Hematopoietic multipotent progenitor cell (in vitro differentiated cells): ENCODE measurements at places on chromosomes 1 and 21. TPM values are rescaled to one million over a fixed set of nuclear protein-coding genes. Genes with fewer than 3 reads are reported as not detected.

Gene GJC2
- 12.7 TPM for total RNA-seq

Gene DNAH14
- total RNA-seq, result 5.4 TPM

Gene ADAM30
- not detected for total RNA-seq

Gene LORICRIN
- total RNA-seq, result not detected

Gene VWA1
- total RNA-seq, result 4.8 TPM

Gene C1orf185
- total RNA-seq, result not detected

Gene SPRR2D
- not detected for total RNA-seq

Gene PTGER3
- 1.9 TPM for total RNA-seq

Gene TACSTD2
- 0.27 TPM for total RNA-seq

Gene LCE6A
- not detected for total RNA-seq

Gene CYP2J2
- total RNA-seq, result 0.54 TPM

Gene MPL
- 39.6 TPM for total RNA-seq

Gene FLG
- under 0.01 TPM for total RNA-seq

Gene MEX3A
- total RNA-seq, result 3.2 TPM

Gene MIA3
- total RNA-seq, result 66.0 TPM

Gene NR1I3
- not detected for total RNA-seq

Gene PPP1R8
- 37.4 TPM for total RNA-seq

Gene NOC2L
- 68.1 TPM for total RNA-seq

Gene CLCA2
- not detected for total RNA-seq
